ENCODE measurements at places on chromosomes 12 and 14.
A peak's percentile ranks its signal among the peaks of the same experiment; 100 is the strongest.

DNA sequence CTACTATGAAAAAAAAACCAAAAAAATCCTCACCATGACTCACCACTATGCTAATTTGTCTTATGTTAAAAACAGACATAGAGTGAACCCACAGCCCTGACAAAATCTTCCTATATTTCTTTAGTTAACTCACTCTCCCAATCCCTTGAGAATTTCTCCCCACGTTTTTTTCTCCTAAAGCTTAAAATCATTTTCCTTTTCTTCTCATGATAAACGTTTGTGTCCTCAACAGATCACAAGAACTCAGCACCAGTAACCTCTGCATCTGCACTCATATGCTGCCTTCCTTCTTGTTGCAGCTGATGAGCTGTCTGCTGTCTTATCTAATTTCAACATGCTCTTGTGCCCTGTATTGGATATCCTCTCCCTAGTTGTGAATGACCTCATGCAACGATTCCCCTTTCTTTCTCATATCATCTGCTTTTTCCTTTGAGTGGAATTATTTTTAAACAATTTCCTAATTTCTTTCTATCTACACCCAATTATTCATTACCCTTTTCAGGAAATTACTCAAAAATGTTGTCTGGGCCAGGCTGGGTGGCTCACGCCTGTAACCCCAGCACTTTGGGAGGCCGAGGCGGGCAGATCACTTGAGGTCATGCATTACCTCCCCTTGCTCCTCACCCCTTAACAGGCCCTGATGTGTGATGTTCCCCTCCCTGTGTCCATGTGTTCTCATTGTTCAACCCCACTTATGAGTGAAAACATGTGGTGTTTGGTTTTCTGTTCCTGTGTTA lies 427.5 kb upstream of the MGAT4C start:
- DNase-seq, result no peak

GRCh38 chr12:107957459-107957858 lies 171.6 kb upstream of the WSCD2 start:
- DNase-seq, result no peak

- DNase-seq, result no peak
Measured at GRCh38 chr12:61414470-61414869, 845.7 kb upstream of the USP15 start.

- peak; percentile 80 for DNase-seq
Measured at GRCh38 chr12:109134186-109134917, 18.0 kb downstream of the ACACB start.

- no peak for DNase-seq
Measured at GRCh38 chr12:57687862-57688261, 6.1 kb upstream of the OS9 start.

GRCh38 chr14:76235628-76236027 lies 83.9 kb downstream of the GPATCH2L start:
- DNase-seq, result no peak

- DNase-seq, result no peak
Measured at GRCh38 chr14:57712102-57712501, 153.8 kb downstream of the SLC35F4 start.

DNA sequence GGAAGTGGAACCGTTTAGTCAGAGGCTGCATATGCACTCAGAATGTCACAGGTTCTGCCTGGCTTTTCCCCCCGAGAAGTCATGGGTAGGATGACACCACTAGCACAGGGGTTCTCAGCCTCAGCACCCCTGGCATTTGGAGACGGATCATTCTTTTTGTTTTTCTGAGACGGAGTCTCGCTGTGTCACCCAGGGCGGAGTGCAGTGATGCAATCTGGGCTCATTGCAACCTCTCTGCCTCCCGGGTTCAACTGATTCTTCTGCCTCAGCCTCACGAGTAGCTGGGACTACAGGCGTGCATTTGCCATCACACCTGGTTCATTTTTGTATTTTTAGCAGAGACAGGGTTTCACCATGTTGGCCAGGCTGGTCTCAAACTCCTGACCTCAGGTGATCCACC lies 28.1 kb downstream of the BCL7A start:
- DNase-seq, result no peak

DNA sequence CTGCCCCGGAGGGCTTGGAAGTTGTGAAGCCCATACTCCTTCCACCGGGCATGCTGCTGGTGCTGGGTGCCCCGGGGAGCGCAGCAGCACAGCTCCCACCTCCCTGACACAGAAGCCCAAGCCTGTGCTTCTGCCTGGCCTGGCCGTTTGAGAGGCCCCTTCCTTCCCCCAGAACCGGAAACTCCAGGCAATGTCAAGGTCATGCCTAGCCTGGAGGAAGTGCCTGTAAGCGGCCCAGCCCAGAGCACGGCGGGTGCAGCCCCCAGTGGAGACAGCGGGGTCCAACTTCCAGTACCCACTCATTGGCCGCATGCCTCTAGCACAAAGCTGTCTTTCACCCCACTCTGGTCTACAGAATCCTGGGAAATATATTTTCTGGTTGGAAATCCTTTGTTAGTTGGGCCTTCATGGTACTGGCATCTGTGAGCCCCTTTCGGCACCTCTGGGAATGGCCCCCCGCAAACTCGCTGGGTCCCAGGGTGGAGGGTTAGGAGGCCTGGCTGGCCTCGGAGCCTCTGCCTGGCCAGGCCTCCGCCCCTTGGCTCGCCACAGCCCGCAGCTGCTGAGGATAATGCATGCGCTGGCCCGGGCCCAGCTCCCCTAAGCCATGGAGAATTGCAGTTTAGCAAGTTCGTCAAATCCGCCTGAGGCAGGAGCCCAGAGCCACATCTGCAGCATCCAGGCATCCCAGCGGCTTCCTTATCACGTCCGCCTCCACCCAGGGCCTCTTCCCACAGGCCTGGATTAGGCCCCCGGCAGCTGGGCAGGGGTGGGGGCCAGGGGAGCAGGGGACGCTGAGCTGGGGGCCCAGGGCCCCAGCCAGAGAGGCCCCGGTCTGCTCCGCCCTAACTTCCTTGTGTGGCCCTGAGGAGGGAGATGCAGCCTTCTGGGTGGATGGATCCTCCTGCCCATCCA lies 48.9 kb upstream of the DLK1 start:
- peak; percentile 89 for DNase-seq

DNA sequence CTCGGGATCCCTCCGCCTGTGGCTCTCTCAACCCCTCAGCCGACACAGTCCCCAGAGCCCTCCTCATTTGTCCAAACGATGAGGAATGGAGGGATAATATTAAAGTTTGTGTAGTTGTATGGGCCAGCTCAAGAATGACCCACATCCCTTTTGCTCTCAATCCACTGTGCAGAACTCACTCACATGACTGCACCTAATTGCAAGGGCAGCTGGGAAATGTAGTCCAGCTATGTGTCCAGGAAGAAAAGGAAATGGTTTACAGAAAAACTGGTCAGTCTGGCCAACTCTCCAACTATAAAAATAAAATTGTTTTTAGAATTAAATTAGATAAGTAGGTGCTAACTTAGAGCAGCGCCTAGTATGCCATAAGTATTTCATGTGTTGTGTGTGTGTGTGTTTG lies 66.6 kb downstream of the GALNT8 start:
- DNase-seq, result no peak

DNA sequence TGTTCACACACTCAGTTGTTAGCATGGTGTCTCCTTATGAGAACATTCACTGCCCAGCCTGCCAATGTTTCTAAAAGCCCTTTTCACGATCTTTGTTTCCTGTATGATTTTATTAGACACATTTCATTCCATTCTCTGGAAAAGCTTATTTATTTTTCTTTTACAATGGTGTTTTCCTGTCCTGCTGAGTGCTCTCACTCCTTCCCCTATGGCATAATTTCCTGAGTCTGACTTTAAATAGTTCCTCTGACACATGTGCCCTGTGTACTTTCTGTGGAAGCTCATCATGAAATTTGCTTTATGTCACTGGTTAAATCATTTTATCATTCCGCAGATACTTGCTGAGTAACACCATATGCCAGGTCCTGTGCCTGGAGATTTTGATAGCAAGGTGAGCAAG lies 612.0 kb downstream of the FLRT2 start:
- no peak for DNase-seq

- no peak for DNase-seq
Measured at GRCh38 chr14:38280081-38280480, 24.2 kb upstream of the CLEC14A start.

DNA sequence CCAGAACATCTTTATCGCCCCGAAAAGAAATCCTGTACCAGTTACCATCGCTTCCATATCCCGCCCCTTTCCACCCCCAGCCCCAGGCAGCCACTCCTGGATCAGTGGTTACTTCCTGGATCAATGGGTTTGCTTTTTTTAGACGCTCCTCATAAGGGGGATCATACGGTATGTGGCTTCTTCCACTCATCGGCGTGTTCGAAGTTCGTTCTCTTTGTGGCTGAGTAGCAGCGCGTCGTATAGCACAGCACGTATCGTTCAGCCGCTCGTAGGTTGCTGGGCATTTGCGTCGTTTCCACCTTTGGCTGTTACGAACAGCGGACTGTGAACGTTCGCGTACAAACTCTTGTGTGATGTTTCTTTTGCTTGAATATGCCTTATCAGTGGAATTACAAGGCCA lies 1.8 kb downstream of the NOC4L start:
- DNase-seq, result no peak

DNA sequence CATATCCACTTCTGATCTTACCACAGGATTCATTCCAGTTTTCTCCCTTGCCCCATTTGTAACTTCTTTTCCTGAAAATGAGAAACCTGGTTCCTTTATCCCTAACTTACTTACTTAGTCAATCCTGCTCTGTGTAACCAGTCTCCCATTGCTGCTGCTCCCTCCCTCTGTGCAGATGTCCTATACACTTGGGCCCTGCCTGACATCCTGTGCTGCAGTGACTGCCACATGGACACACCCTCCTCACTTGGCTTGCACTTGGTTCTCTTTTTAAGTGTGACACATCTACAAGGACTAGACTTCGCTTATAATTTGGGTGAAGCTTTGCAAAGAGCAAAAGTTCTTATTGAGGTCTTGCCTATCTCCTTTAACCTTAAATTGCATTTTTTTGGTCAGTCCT lies 51.4 kb downstream of the FGD4 start:
- DNase-seq, result no peak
